CD4-positive, alpha-beta memory T cell (primary cell): ENCODE measurements at places on chromosomes 6 and 20. TPM values are rescaled to one million over a fixed set of nuclear protein-coding genes. Genes with fewer than 3 reads are reported as not detected.

GRCh38 chr20:13991311-13991710, 897 bp upstream of the SEL1L2 start:
- no peaks in the 10 kb centered on the region for H3K4me1 ChIP-seq
- no peak for DNase-seq
- no peak overlapping the region for H3K27ac ChIP-seq
- no peaks in the 10 kb centered on the region for H3K27me3 ChIP-seq
- no peak overlapping the region for H3K4me3 ChIP-seq

DNA sequence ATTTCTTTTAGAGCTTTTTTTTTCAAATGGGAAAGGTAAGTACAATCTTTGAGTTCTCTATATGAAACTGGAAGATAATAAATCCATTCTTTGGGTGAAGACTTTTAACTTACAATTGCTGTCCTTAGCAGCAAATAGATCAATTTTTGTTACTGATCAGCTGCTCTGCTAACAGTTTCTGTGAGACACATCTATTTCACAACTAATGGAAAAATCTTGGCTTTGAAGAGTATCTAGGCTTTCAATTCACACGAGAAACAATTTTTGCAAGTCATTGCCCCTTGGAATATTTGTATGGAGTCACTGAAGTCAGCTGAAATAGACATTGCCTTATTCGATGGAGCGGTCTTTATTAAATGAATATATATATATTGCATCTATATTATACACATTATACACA, 20.5 kb upstream of the ARG1 start:
- H3K4me3 ChIP-seq: no peak overlapping the region
- H3K27me3 ChIP-seq: no peaks in the 10 kb centered on the region
- DNase-seq: no peak
- H3K4me1 ChIP-seq: no peaks in the 10 kb centered on the region

DNA sequence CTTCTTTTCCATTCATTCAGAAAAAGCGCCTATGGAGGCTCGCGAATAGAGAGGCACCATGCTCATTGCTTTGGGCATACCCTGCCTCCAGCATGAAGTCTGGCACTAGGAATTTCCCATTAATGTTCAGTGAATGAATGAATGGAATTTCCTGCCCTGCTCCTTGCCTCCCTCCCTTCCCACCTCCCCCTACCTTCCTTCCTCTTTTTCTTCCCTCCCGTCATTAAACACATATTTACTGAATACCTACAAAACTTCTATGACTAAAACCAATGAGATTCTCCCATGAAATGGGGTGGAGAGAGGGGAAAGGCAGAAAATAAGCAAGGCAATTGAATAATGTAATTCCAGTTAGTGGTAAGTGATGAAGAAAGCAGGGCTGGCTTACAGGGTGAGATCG, 213.8 kb upstream of the AGPAT4 start:
- H3K27ac ChIP-seq: no peak overlapping the region
- no peaks in the 10 kb centered on the region for H3K36me3 ChIP-seq
- no peak for DNase-seq

GRCh38 chr20:52251136-52251700, 59.6 kb upstream of the ZFP64 start:
- no peak overlapping the region for H3K27ac ChIP-seq
- no peak for DNase-seq
- no peaks in the 10 kb centered on the region for H3K36me3 ChIP-seq
- no peaks in the 10 kb centered on the region for H3K27me3 ChIP-seq
- no peaks in the 10 kb centered on the region for H3K4me1 ChIP-seq
- no peak overlapping the region for H3K4me3 ChIP-seq

PRRC2A gene
- 218 TPM for total RNA-seq

GRCh38 chr6:121055572-121056163, 278.6 kb downstream of the TBC1D32 start:
- no peaks in the 10 kb centered on the region for H3K36me3 ChIP-seq
- no peak overlapping the region for H3K27ac ChIP-seq
- H3K27me3 ChIP-seq: no peaks in the 10 kb centered on the region
- no peaks in the 10 kb centered on the region for H3K4me1 ChIP-seq
- no peak overlapping the region for H3K4me3 ChIP-seq

STAU1 gene
- total RNA-seq: 49.9 TPM

- H3K4me1 ChIP-seq: peaks cover 71% of the 10 kb centered on the region
- H3K36me3 ChIP-seq: no peaks in the 10 kb centered on the region
- peak overlapping the region; percentile 96 for H3K4me3 ChIP-seq
- no peak for DNase-seq
- H3K27ac ChIP-seq: peak overlapping the region; percentile 97
Observed at GRCh38 chr20:38032585-38033329, 499 bp downstream of the TTI1 start.

EMILIN3 gene
- not detected for total RNA-seq

GRCh38 chr6:22082218-22082617, 214.6 kb downstream of the PRL start:
- no peak for DNase-seq
- H3K27ac ChIP-seq: no peak overlapping the region
- H3K36me3 ChIP-seq: no peaks in the 10 kb centered on the region
- no peaks in the 10 kb centered on the region for H3K27me3 ChIP-seq
- H3K4me1 ChIP-seq: no peaks in the 10 kb centered on the region

DNA sequence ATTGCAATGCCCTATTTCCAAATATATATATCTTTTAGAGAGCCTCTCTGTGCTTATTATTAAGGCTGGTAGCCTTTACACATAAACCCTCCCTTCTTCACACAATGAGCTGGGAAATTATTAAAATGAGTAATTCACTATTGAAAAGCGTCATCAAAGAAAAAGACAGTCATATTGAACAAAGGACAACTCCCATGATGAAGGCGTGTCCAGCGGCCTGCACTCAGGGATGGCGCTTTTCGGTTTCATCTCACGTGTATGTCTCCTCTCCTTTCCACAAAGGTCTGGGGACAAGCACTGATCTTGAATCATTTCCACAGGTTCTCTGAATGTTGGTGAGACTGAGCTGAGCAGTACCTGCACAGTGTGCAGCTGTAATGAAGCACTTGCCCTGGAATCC, 3.5 kb downstream of the SERPINB9 start:
- peaks cover 47% of the 10 kb centered on the region for H3K36me3 ChIP-seq
- no peak for DNase-seq
- H3K4me1 ChIP-seq: peaks cover 62% of the 10 kb centered on the region
- no peaks in the 10 kb centered on the region for H3K27me3 ChIP-seq

DNA sequence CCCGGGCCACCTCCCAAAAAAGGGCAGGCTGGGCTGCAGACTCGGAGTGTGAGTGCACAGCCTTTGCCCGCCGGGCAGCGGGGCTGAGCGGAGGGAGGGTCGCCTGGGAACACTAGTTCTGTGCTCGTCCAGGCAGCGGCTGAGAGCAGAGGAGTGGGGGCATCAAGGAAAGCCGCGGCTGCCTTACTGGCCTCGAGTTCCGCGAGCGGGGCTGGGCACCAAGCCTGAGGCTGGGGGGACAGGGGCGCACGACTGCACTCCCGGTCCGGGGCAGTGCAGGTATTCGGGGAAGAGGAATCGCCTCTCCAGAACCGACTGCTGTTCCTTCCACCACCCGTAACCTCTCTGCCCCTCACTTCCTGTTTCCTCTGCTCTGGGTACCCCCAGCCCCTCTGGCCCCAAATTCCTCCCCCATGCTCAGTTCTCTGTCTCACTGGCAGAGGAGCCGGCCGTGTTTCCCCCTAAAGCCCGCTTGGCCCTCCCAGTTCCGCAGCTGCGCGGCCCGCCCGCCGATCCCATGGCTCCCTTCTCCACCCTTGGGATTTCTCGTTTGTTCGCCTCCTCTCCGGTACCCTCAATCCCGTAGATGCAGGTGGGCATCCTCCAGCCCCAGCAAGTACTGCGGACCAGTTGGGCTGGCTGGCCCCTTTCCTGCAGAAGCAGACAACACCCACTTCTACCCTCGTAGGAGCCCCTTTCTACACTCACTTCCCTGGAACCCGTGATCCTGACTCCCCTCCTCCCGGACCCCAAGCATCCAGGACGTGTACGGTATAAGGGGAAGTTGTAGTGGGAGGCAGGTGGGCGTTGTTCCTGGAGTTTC, 5.1 kb downstream of the RING1 start:
- no peak overlapping the region for H3K27ac ChIP-seq
- H3K4me1 ChIP-seq: peaks cover 24% of the 10 kb centered on the region
- no peak overlapping the region for H3K4me3 ChIP-seq

- H3K27ac ChIP-seq: no peak overlapping the region
- peaks cover 3% of the 10 kb centered on the region for H3K4me1 ChIP-seq
- H3K27me3 ChIP-seq: no peaks in the 10 kb centered on the region
Observed at GRCh38 chr20:52965819-52966218, 6.3 kb upstream of the TSHZ2 start.

DNA sequence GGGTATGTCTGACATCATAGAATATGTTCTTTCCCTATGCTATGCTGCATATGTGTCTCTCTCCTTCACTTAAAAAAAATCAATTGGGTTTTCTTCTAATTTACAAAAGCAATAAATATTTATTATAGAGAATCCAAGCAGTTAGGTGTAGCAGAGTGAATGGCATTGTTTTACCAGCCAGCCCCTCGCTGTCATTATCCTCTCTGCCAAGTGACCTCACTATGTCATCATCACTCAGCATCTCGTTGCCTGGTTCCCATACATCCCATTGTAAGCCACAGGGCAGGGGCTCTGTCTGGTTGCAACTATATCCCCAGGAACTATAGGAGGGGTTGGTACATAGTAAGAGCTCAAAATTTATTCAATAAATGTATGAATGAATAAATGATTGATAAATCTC, 31.3 kb downstream of the KIAA0319 start:
- no peak overlapping the region for H3K4me3 ChIP-seq
- no peaks in the 10 kb centered on the region for H3K4me1 ChIP-seq
- H3K27ac ChIP-seq: no peak overlapping the region
- H3K27me3 ChIP-seq: no peaks in the 10 kb centered on the region

ACTL10 gene
- total RNA-seq: 5.5 TPM

GRCh38 chr6:39777661-39778060, 14.5 kb upstream of the DAAM2 start:
- DNase-seq: no peak
- H3K4me3 ChIP-seq: no peak overlapping the region

TRIM31 gene
- total RNA-seq: 0.20 TPM

GRCh38 chr20:9269280-9269971, 200.5 kb downstream of the PLCB4 start:
- DNase-seq: no peak
- no peak overlapping the region for H3K27ac ChIP-seq
- no peaks in the 10 kb centered on the region for H3K36me3 ChIP-seq
- H3K4me1 ChIP-seq: no peaks in the 10 kb centered on the region
- H3K4me3 ChIP-seq: no peak overlapping the region

OGFRL1 gene
- 11.4 TPM for total RNA-seq

DNA sequence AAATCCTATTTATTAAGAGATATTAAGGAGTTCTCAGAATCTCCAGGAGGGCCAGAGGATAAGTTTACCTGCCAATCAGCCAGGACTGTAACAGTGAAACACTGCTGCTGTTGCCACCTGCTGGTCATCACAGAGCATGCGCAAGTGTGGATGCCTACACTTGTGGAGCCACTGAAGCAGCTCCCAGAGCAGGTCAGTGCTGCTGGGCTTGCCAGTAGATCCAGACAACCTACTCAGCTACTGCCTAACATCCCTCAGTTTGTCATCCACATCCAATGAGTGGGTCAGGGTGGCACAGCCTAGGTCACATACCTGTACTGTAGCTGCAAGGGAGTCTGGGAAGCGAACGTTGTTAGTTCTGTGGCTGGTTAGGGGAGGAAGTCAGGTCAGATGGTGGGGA, 18.3 kb upstream of the NHSL1 start:
- H3K27me3 ChIP-seq: no peaks in the 10 kb centered on the region
- peaks cover 5% of the 10 kb centered on the region for H3K4me1 ChIP-seq
- H3K36me3 ChIP-seq: no peaks in the 10 kb centered on the region
- H3K27ac ChIP-seq: no peak overlapping the region

- DNase-seq: no peak
- no peaks in the 10 kb centered on the region for H3K27me3 ChIP-seq
- H3K4me1 ChIP-seq: no peaks in the 10 kb centered on the region
- H3K36me3 ChIP-seq: no peaks in the 10 kb centered on the region
Observed at GRCh38 chr20:10602221-10602871, 71.5 kb downstream of the JAG1 start.

RGS17 gene
- not detected for total RNA-seq

TMEM200A gene
- 1.1 TPM for total RNA-seq

SOX18 gene
- not detected for total RNA-seq

LTB gene
- total RNA-seq: 802 TPM

SEL1L2 gene
- not detected for total RNA-seq

DNA sequence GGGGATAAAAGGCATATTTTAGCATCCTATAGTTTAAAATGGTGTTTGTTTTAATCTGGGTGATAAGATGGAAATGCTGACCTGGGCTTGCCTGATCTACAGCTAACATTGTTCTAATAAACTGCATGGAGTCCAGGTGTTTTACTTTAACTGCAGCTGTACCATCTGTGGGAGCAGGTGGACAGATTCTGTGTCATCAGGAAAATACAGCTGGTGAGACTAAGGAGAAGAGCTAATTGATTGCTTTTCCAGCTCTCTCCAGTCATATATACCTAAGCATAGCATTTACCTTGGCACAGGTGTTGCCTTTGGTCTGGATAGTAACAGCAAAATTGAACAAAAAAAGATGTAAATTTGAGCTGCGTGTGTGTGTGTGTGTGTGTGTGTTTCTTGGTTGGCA, 31.6 kb downstream of the CBFA2T2 start:
- H3K4me3 ChIP-seq: no peak overlapping the region
- peaks cover 11% of the 10 kb centered on the region for H3K36me3 ChIP-seq
- H3K27ac ChIP-seq: no peak overlapping the region
- H3K4me1 ChIP-seq: peaks cover 3% of the 10 kb centered on the region
- DNase-seq: no peak

DNA sequence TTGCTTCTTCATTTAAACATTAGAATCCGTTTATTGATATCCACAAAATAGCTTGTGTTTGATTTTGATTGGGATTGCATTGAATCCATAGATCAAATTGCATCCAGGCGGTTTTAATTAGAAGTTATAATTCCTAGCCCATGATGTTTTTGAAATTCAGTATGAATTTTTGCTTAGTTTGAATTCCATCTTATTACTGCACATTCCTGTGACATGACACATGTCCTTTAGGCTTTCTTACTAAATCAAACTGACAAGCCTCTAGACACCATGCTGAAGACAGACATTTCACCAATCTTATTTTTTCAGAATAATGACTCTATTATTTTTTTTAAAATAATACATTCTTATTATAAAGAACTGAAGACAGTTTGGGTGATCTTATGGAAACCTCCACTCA, 21.4 kb upstream of the PI16 start:
- DNase-seq: no peak
- H3K36me3 ChIP-seq: no peaks in the 10 kb centered on the region
- H3K4me1 ChIP-seq: no peaks in the 10 kb centered on the region
- no peaks in the 10 kb centered on the region for H3K27me3 ChIP-seq
- no peak overlapping the region for H3K27ac ChIP-seq

TREML1 gene
- not detected for total RNA-seq

SLC24A3 gene
- total RNA-seq: not detected
